ENCODE measurements at places on chromosomes 3 and 15. TPM values are rescaled to one million over a fixed set of nuclear protein-coding genes. Genes with fewer than 3 reads are reported as not detected.

DPPA2 gene
- total RNA-seq = not detected

CLDN1 gene
- total RNA-seq = 59.6 TPM

LTK gene
- not detected for total RNA-seq

TMEM212 gene
- not detected for total RNA-seq

KNG1 gene
- not detected for total RNA-seq

TMEM207 gene
- total RNA-seq = not detected

RBP2 gene
- total RNA-seq = not detected

CYP8B1 gene
- not detected for total RNA-seq

ALDH1A2 gene
- 0.44 TPM for total RNA-seq

GOLGA8O gene
- not detected for total RNA-seq

SPTSSB gene
- 2.4 TPM for total RNA-seq

PCLAF gene
- 41.4 TPM for total RNA-seq

- no peak for DNase-seq
These were observed 65.4 kb downstream of the EEFSEC start for GRCh38 chr3:128218548-128219257.

DNA sequence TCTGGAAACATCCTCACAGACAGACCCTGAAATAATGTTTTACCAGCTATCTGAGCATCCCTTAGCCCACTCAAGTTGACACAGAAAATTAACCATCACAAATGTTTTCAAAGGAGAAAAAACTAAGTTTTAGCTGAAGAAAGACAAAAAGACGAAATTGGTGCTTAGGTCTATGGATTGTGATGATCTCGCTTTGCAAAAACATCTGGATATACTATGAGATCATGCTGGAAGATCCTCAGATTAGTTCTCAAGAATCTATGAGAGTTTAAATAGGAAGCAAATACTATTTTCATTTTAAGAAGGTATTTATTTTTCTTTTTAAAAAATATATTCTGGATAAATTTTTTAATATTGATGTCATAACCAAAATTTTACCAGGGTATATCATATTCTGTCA, 42.6 kb upstream of the MBNL1 start:
- no peak for DNase-seq

GRCh38 chr3:82133070-82133606, 371.7 kb upstream of the GBE1 start:
- no peak for DNase-seq

- no peak for DNase-seq
These were observed 1.5 kb downstream of the CHSY1 start for GRCh38 chr15:101250341-101250831.

DNA sequence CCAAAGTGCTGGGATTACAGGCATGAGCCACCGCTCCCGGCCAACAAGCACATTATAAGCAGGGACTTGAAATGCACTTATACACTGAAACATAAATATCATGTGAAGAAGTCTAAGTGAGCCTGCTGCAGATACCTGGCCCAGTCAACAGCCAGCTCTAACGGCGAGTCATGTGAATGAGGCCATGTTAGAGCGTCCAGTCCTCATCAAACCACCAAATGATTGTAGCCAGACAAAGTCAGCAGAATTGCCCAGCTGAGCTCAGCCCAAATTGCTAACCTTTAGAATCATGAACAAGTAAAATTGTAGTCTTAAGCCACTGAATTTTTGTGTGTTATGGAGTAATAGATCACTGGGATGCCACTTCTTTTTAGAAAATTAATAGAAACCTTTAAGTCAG, 37.8 kb upstream of the UACA start:
- DNase-seq = no peak

GRCh38 chr3:114563720-114564119, 269.9 kb downstream of the TIGIT start:
- DNase-seq = no peak

- DNase-seq = no peak
These were observed 132.3 kb downstream of the SUCLG2 start for GRCh38 chr3:67522081-67522480.

DNA sequence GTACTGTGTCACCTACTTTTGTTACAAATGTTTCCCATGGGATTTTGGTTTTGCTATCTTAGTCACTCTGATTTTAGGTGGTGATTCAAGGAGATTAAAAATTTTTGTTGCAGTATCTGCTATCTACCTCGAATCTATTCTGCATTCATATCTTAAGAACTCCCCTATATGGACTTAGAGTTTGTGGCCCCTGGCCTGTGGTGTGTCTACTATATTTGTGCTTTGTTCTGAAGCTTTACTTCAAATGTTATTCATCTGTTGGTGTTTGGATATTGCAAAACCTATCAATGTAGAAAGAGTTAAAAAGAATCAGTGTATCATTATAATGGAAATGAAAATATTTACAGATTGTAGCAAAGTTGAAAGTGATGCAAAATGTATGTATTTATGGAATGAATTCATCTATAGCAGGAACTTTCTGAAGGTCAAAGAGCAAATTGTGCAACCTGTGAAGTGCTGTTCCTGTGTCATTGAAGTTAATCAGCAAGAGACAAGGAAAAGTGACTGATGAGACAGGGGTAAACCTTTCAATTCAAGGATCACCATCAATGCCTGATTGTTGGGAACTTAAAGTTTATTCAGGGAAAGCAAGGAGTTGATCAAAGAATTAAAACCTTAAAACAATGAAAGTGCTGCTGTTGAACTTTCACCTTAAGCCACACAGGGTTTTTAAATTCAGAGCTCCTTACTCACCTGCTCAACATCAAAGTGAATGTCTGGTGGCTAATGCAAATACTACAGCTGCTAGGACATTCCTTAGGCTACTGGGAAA, 71.0 kb downstream of the SLMAP start:
- no peak for DNase-seq

DNA sequence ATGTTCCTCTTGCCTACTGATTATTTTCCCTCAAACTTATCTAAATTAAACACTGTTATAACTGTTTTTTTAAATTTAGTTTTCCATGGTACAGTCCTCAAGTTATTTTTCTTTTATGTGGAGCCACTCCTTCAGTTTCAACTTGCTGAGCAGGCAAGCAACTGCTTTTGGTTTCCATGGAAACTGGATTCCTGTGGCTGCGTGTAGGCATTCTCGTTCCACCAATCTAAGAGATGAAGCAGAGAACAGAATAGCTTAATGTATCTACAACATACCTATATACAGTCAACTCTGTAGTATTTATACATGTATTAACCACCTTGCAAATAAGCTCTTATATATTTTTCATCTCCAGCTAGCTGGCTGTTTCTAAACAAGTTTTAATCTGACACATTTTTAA, 25.8 kb upstream of the ANXA2 start:
- no peak for DNase-seq

- DNase-seq = no peak
These were observed 43.4 kb downstream of the TSC22D2 start for GRCh38 chr3:150451329-150452048.

All from esophagus squamous epithelium (tissue), 5 donors.